ENCODE measurements at places on chromosomes 6 and 20.

DNA sequence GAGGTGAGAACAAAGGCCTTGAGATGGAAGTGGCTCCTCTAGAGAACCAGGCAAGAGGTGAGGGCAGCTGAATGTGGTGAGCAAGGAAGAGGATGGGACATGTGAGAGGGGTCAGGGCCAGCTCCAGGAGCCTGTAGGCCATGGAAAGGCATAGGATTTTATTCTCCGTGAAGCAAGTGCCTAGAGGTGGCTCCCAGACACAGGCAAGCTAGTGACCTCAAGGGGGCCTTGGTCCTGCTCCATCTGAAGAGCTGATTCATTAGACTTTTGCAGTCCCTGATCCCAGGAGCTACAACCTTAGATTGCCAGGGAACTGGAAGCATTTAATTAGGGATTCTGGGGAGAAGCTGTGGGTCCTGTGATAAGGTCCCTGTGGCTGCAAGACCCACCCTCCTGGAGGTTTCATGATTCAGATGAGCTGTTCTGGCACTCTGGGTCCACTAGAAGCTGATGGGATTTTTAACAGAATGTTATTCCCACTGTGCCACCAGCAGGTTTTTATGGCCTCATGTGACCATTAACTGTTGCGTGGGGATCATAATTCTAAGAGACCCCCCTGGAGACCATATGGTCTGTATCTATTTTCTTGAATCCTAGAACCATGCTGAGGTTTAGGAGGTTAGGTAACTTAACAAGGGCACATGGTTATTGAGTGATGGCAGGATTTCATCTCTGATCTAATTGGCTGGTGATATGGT, 90.5 kb downstream of the ELOVL5 start:
- DNase-seq = no peak

- DNase-seq = no peak
These were observed 457.3 kb downstream of the TBC1D32 start for GRCh38 chr6:120876931-120877330.

GRCh38 chr6:124800222-124800621, 162.0 kb upstream of the RNF217 start:
- no peak for DNase-seq

GRCh38 chr20:3553663-3554062, 82.8 kb downstream of the ATRN start:
- DNase-seq = no peak
